Forelimb muscle (tissue), 1 donor: ENCODE measurements at places on chromosomes 4 and X.

DNA sequence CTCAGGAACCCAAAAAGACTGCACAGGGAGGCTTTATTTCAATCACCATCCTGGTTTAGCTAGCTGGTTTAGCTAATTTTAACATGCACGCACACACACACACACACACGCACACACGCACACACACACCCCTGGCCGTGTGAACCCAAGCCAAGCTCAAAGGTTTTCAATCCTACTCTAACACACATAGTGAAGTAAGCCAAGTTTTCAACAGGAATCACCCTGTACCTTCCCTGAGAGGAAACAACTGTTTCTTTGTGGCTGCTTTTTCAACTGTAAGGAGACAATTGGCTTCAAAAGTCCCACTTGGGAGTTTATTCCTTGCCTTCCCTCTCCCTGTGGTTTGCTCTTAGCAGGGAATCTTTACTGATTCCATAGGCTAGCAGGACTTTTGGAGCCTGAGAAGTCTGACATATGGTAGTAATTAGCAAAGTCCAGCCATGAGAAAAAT, 98.9 kb upstream of the BMP3 start:
- peak; percentile 17 for DNase-seq

DNA sequence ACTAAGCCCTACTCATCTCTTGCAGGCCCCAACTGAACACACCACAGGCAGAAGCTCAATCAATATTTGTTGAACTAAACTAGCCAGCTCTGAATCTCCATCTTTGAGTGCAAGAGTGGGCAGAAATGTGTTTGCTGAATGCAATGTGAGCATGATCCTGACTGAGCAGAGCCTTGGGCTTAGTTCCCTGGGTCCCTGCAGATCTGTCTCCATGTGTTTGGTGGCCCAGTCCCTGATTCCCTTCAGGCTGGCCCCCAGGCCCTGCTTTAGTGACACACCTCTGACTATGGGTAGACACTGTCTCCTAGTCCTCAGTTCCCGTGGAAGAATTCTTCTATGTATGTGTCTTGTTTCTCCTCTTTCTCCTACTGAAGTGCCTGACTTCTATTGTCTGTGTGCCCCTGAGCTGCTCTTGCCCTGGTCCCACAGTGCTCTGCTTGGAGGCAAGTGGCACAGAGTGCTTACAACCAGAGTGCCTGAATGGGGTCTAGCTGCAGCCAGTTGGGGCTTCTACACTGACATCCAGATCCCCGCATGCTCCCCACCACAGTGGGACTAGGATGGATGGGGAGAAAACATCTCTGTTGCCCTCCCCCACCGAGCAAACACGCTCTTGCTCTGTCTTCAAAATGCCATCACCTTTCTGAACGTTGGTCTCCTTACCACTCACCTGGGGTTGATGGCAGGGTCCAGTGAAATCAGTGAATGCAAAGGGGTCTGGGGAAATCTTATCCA, 9.3 kb downstream of the PJA1 start:
- DNase-seq = no peak

DNA sequence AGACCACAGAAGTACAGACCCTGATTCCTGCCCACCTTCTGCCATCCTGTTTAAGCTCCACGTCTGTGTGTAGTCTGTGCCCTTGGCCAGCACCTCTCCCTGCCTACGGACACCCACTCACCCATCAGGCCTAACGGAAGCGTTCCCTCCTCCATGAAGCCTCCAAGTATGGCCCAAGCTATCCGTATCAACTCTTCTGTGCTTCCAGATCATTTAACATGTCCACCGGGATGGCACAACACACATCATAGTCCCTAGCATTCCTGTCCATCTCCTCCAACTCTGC, 11.7 kb downstream of the WDR1 start:
- no peak for DNase-seq

- no peak for DNase-seq
These were observed 130.4 kb downstream of the LARP7 start for GRCh38 chr4:112767386-112767785.

DNA sequence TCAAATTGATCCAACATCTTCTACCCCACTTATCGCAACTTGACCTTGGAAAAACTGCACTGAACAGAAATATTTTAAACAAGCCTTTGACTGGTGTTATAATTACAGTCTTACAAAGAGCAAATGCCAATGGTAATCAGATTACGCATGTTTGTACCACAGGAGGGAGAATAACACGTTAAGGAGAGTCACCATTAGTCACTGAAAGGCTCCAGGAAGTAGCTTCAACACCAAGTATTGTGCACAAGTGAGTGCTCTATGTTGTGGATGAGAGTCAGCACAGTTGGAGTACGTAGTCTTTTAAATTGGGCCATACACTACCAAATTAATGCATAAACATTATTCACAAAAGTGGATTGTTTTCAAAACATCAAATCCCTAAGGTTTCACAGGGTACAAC, 1081.5 kb upstream of the TENM3 start:
- DNase-seq = no peak

DNA sequence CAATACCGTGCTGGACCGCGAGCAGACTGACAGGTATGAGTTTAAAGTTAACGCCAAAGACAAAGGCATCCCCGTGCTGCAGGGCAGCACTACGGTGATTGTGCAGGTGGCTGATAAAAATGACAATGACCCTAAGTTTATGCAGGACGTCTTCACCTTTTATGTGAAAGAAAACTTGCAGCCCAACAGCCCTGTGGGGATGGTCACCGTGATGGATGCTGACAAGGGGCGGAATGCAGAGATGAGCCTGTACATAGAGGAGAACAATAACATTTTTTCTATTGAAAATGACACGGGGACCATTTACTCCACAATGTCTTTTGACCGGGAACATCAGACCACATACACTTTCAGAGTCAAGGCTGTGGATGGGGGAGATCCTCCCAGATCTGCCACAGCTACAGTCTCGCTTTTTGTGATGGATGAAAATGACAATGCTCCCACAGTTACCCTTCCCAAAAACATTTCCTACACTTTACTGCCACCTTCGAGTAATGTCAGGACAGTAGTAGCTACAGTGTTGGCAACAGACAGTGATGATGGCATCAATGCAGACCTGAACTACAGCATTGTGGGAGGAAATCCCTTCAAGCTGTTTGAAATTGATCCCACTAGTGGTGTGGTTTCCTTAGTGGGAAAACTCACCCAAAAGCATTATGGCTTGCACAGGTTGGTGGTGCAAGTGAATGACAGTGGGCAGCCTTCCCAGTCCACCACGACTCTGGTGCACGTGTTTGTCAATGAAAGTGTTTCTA, 3.2 kb downstream of the PCDH7 start:
- no peak for DNase-seq

DNA sequence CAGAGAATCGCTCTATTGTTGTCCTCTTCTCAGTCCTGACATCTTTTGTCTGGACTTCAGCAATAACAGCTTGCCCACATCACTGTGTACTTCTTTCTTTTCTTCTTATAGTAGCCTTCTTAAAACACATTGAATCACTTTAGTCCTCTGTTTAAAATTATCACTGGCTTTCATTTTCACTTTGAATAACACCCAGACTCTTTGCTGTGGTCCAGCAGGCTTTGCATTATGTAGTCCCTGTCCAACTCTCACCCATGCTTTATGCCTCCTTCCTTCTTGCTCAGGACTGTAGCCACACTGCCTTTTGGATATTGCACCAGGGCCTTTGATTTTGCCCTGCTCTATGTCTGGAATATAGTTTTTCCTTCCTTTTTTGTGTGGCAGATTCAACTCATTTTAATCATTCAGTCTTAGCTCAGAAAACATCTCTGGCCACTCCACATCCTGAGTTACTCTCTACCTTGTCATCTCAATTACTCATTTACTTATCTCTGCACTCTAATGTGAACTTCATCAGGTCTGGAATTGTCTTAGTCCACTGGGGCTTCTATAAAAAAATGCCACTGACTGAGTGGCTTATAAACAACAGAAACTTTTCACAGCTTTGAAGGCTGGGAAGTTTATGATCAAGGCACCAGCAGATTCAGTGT, 168.2 kb downstream of the C4orf33 start:
- DNase-seq = no peak

GRCh38 chr4:138656990-138657389, 358.6 kb upstream of the NOCT start:
- DNase-seq = peak; percentile 66

DNA sequence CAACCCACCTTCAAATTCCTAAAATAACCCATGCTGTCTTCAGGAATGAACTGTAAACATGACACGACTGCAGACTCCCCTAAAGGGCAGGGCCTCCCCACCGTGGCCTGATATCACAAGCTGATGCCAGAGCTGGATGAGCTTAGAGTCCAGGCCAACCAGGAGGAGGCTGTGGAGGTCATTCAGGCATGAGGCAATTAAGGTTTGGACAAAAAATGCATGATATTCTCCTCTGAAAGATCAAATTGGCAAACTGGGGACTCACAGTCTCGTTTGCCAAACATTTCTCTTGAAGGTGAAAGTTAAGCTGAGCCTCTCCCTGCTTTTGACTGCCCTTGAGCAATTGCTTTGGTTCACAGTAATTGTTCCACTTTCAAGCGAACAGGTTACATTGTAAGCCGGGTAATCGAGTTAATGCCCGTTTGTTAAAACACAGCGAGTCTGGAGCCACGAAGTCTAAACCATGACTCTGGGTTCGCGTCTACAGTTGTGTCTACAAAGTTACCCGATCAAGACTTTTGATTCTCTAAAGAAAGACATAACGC, 105.6 kb downstream of the ENPP6 start:
- no peak for DNase-seq

- no peak for DNase-seq
These were observed 1027.0 kb downstream of the ARAP2 start for GRCh38 chr4:35217331-35217730.

GRCh38 chr4:75939890-75940691, 722 bp downstream of the NAAA start:
- no peak for DNase-seq

DNA sequence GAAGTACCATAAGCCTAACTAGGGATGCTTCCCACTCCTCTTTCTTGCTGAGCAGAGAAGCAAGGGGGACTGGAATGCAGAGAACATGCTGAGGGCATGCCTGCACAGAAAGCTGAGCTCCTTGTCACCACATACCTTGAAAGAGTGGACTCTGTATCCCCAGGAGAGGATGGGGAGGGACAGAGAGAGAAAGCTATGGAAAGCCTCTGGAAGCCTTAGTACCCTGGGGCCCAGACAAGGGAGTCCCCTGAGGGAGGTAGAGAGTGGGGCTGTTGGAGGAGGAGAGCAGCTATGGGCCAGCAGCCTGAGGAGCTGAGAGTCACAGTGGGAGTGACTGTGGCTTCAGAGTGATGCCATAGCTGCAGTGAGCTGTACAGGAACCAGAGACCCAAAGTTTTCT, 77.9 kb downstream of the RTL9 start:
- no peak for DNase-seq

DNA sequence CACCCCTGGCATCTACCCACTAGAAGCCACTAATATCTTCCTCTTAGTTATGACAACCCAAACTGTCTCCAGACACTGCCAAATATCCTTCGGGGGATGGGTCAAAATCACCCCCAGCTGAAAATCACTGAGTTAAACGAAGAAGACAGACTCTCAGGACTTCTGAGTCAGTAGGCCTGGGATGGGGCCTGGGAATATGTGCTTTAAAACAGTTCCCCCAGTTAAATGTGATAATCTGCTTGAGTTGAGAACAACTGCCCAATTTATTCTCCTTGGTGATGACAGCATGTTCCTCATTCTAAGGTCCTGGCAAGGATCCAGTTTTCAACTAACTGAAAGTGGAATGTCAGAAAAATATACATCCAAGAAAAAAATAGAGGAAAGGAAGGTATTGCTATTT, 52.4 kb downstream of the CBLL2 start:
- peak; percentile 19 for DNase-seq

- DNase-seq = no peak
These were observed 168.8 kb upstream of the HS3ST1 start for GRCh38 chr4:11597506-11597905.

- DNase-seq = no peak
These were observed 446 bp upstream of the FAM50A start for GRCh38 chrX:154443479-154443910.

DNA sequence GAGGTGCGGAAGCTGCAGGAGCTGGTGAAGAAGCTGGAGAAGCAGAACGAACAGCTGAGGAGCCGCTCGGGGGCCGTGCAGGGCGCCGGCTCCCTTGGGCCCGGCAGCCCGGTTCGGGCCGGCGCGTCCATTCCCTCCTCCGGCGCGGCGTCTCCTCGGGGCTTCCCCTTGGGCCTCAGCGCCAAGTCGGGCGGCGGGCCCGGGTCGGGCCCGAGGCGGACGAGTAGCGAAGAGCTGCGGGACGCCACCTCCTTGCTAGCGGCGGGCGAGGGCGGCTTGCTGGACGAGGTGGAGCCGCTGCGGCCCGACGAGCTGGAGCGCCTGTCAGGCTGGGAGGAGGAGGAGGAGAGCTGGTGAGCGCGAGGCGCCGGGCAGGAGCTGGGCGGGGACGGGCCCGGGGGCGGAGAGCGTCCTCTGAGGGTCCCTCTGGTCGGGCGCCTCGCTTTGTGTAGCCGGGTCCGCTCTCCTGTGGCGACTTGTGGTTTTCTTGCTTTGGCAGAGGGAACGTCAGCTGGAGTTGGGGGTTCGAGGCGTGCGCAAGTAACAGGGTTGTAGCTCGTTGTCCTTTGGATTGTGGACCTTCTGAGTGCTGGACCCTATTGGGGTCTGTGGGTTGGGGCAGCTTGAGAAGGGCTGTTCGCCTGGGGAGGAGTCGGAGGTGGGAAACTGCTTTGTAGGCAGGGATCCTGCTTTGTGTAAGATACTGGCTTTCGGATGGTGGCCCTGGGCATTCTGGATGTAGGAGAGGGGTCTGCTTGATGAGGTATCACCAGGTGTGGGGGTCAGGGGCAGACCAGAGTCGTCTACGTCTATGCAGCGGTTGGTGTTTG, 662 bp downstream of the SLAIN2 start:
- no peak for DNase-seq

DNA sequence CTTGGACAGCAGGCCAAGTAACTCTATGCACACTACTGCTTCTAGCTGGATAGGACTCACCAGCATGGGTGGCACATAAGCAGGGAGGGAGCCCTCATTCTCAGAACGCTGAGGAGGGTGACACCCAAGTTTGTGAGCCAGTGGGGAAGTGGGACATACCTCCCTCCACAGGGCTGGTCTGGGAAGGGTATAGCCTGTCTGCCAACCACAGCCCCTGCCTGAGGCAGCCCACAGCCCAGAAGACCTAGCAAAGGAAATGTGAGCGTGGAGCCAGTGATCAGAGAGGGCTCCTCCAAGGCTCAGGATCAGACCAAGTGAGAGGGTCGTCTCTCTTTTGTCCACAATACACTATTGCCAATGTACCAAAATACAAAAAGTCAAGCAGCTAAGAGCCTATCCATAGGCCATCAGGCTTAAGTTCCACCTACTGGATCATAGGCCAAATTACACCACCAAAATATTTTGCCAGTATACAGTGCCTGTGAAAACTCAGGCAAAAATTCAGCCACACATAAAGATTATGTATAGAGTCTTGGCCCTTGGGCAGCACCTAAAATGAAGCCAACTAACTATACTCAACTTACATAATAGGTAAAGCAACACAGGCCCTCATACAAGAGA, 1203.1 kb downstream of the PCDH18 start:
- DNase-seq = no peak

DNA sequence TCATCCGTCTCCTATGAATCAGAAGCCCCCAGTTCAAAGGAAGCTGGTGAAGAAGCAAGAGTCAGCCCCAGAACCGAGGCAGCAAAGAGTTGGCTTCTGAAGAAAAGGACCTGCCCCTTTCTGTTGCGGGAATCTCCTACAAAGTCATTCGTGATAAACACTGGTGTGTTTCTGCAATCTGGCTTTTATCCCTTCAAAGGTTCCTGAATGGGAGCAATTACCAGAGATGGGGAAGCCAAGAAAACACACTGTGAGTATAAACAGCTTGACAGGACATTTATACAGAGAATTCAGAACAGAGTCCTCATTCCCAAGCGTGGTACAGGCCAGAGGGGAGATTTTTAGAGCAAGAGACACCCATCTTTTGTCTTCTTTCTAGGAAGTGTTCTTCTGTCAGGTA, 226.8 kb upstream of the LNX1 start:
- DNase-seq = no peak
